RPMI8226 (cell line): ENCODE measurements at places on chromosomes 7 and 10.

DNA sequence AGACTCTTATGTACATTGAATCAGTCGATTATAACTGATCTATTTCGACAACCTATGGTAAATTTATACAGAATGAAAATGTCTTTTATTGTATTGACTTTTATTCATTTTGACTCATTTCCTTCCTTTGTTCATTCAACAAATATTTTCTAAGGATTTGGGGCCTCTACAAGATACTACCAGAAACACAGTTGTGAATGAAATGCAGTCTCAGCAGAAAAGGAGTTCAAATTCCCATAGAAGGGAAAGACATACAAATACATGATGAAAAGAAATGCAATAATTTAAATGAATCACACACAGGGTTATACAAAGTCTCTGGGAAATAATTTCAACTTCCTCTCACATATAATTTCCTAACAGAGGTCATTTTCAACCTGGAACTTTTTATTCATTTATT is 134.0 kb upstream of the SEMA3A start:
- DNase-seq: no peak

- no peak for DNase-seq
These were observed 31.9 kb upstream of the GPR26 start for GRCh38 chr10:123634221-123634620.

DNA sequence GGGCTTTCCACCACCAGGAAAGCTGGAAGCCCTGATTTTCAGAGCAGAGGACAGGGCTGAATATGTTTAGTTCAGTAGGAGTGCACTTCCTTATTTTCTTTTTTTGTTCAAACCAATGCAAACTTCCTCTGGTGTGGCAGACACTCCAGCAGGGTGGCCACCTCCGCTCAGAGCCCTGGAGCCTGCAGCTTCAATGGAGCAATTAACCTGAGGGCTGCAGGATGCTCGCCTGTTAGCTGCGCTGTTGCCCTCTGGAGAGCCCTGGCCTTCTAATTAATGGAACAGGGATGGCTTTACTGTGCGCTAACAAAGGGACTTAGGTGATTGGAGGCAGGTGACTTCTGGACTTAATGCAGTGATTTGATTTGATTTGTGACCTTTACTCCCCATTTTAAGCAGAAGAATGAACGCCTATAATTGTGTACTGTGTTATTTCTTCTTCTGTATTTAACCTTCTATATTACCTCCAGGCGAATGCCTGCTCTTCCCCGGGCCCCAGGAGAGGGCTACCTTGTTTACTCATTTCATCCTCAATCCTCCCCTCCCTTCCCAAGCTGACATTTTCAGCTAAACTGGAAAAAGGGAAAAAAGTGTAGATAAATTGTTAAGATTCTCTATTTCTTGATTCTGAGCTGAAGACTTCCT is 123.0 kb upstream of the CTBP2 start:
- DNase-seq: no peak

DNA sequence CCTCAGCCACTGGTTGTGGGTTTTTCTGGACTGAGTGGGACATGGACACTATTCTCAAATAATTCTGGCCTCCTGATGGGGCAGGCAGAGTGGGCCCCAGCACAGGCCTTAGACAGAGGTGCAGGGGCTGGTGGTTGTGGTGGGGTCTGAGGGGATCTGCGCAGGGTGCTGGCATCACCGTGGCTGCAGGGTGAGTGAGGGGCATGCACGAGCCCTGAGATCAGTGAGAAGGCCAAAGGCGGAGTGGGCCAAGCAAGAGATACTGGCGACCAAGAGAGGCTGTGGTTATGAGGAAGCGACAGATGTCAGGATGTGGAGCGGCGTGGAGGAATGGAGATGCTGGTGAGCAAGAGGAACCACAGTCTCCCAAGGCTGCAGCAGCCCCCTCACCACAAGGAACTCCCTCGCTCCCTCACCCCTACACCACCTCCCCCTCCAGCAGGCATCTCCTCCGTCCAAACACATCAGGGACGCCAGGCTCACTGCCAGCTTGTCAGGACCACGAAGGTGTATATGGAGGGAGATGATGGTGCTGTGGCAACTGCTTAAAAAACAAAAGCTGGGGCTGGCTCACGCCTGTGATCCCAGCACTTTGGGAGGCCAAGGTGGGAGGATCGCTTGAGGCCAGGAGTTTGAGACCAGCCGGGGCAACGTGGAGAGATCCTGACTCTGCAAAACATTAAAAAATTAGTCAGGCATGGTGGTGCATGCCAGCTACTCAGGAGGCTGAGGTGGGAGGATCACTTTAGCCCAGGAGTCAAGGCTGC is 9.6 kb downstream of the PRF1 start:
- no peak for DNase-seq

DNA sequence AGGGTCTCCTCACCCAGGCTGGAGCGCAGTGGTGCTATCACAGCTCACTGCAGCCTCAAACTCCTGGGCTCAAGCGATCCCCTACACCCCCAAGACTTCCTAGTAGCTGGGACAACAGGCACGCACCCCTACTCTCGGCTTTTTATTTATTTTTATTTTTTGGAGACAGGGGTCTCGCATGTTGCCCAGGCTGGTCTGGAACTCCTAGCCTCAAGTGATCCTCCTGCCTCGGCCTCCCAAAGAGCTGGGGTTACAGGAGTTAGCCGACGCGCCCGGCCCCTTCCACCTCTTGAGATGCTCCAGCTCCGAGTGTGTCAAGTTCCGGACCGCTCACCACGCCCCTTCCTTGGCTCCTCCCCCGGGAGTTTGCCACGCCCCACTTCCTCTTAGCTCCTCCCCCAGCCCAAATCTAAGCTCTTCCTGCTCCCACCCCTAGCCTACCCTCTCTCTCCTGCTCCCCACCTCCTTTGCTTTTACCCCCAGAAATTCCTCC is 6.3 kb downstream of the NAT16 start:
- peak; percentile 60 for DNase-seq

- peak; percentile 78 for DNase-seq
These were observed at the start of gene NDUFB8 for GRCh38 chr10:100529475-100530298. NDUFB8 (minus strand) TSS chr10:100529871; CDS start chr10:100529851, 20 bp downstream.
